ENCODE measurements at places on chromosomes 11 and 22. TPM values are rescaled to one million over a fixed set of nuclear protein-coding genes. Genes with fewer than 3 reads are reported as not detected.

- peak; percentile 32 for DNase-seq
Observed at GRCh38 chr11:2681408-2682145, 18.2 kb downstream of the KCNQ1OT1 start.

DNA sequence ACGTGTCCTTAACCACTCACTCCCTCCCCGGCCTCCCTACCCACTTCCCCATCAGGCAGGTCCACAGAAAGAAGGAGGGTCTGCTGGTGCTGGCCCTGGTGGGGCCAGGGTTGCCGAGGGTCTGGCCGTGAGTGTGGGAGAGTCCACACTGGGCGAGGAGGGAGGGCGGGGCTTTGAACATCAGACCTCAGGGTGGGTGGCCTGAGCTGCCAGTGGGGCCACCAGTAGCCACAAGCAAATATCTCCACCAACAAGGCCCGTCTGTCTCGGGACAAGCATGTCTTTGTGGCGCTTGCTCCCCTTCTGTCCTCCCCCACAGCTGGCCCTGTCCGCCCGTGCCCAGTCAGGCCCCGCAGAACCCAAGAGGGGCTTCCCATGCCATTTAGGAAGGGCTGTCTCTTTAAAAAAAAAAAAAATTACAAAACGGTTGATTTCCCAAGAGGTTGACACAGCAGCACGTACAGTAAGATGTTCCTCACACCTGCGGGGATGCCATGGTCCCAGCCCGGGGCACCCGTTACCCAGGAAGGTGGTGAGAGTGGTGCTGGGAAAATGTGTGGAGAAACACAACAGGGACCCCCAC is 17.7 kb upstream of the TALDO1 start:
- DNase-seq = peak; percentile 64

DNA sequence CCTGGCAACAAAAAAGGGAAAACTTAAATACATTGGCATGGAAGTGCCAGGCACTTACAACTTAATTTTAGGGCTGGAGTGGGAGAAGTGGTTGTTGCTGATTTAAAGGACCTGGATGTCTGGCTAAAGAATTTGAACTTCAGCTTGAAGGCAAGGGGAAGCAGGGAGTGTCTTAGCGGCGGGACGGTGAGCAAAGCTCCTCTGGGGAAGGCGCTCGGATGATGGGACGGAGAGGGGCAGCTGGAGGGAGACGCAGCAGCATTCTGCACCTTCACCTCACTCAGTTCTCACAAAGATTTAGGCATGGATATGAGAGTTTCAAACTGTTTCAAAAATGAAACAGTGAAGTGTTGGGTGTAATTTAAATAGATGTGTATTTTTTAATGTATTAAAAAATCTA is 967.1 kb downstream of the BRD1 start:
- DNase-seq = no peak

DNA sequence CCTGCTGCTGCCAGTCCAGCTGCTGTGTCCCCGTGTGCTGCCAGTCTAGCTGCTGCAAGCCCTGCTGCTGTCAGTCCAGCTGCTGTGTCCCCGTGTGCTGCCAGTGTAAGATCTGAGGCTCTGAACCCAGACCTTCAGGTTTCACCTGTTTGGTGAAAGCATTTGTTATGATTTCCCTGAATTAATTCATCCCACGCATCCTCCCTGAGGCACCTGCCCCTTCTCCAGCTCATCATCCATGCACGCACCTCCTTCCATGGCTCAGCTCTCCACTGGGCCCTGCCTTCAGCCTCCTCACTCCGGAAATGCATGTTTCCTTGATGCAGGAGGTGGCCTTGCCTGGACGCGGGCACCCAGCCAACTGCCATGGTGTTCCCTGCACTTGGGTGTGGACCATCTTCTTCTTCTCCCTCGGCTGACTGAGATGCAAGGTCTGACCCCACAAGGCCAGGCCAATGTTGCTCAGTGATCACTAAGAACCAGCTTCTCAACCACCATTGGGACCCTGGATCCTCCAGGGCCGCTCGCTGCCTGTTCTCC is 788 bp downstream of the KRTAP5-10 start:
- no peak for DNase-seq

OR10G6 gene
- total RNA-seq = not detected

GRCh38 chr11:2203440-2204259 is 32.0 kb upstream of the TH start:
- DNase-seq = peak; percentile 61

GRCh38 chr11:11845071-11845470 is 3.3 kb downstream of the USP47 start:
- no peak for DNase-seq

- no peak for DNase-seq
Observed at GRCh38 chr11:129866311-129866710, 29.1 kb downstream of the NFRKB start.

SLC22A8 gene
- total RNA-seq = not detected

DNA sequence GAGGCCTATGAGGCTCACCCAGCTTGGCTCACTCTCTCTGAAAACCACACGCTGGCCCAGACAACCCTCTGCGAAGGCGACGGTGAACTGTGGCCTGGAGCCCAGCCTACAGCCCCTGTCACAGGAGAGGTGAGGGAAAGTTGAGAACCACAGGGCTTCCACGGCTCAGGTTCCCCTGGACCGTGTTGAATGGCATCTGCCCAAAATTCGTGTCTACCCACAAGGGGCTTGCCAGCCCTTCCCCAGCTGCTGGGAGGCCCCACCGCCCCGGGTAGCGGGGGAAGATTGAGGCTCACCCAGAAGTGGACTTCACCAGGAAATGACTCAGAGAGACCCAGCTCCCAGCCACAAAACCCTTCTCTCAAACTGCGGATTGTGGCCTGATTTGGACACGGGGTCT is 197.1 kb downstream of the CTTN start:
- no peak for DNase-seq

MS4A4A gene
- total RNA-seq = 4.8 TPM

- no peak for DNase-seq
Observed at GRCh38 chr22:24578355-24579257, 14.3 kb downstream of the LRRC75B start.

SCGB1A1 gene
- not detected for total RNA-seq

RAB3IL1 gene
- total RNA-seq = 8.9 TPM

DNA sequence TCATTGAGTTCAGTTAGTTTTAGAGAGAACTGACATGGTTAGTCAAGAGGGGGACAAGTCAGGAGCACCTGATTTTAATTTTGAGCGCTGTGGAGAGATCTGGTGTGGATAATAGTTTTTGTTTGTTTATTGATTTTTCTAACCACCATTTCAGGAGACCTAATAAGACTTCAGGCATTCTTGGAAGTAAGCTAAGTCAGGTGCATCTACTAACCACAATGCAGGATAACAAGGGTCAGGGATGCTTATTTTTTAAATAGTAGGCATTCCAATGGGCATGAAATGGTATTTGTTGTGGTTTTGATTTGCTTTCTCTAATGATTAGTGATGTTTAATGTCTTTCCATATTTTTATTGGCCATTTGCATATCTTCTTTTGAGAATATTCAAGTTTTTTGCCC is 212.1 kb downstream of the NAV2 start:
- no peak for DNase-seq

GRCh38 chr11:118074091-118074685 is 2.7 kb upstream of the TMPRSS4 start:
- DNase-seq = no peak
